Uterus (tissue), 4 donors: ENCODE measurements at places on chromosomes 7 and 10. TPM values are rescaled to one million over a fixed set of nuclear protein-coding genes. Genes with fewer than 3 reads are reported as not detected.

Gene CPED1
- total RNA-seq: 67.4 TPM

Gene FXYD4
- not detected for total RNA-seq

DNA sequence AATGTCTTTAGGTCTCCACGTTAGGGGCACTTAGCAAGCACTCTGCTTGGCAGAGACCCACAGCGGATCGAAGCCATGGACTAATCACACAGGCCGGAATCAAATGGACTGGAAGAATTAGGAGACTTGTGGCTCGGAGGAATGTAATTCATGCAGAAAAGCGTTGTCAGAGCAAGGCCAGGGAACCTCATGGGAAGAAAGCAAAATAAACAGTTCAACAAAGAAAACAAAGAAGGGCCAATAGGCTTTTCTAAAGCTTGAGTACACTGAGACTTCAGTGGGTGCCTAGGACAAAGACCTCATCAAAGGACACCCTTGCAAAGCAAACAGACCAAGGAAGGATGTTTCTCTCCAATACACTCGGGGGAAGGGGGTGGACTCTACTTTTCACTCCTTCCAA is 171.1 kb downstream of the GLI3 start:
- DNase-seq: no peak

GRCh38 chr10:27998178-27998953 is 513 bp downstream of the ODAD2 start:
- peak; percentile 40 for DNase-seq

- DNase-seq: no peak
Measured at GRCh38 chr10:111086574-111086973, 9.7 kb downstream of the ADRA2A start.

GRCh38 chr7:613442-614140 is 93.9 kb upstream of the PDGFA start:
- DNase-seq: no peak
